Ascending aorta (tissue), 2 donors: ENCODE measurements at places on chromosomes 2 and 18.

- DNase-seq: no peak
Measured at GRCh38 chr18:5419030-5419429, 123.5 kb upstream of the ZBTB14 start.

DNA sequence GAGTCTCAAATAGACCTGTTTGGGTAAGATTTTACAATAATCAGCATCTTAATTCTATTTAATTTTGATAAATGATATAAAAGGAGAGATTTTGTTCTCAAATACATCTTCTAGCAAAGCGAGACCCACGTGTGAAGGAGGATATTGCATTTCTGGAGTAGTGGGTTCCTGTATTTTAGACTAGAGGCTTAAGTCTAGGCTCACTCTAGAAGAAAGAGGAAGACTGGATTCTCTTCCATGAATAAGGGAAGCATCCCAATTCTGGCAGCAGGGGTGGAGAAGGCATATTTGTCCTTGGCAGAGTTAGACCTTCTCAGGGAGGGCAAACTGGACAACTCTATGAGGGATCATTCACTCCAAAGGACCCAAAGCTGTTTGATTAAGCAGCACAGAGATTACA, 11.3 kb upstream of the FAM228A start:
- DNase-seq: no peak

DNA sequence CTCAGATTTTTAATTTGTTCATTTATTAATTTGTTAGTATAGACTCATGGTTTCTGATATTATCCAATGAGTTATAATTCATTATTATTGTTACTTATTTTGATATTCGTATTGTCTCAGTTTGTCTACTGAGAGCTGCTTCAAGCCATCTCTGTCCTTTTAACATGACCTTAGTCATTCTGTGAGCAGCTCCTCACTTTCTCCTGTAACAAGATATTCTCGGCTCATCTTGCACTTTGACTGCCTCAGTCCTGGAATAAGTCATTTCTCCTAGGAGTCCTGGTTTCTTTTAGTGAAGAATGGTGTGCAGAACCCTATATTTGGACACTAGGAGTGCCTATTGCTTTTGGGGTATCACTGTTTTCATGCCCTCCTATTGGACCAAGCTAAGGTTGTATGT, 13.2 kb downstream of the ASB1 start:
- peak; percentile 27 for DNase-seq

DNA sequence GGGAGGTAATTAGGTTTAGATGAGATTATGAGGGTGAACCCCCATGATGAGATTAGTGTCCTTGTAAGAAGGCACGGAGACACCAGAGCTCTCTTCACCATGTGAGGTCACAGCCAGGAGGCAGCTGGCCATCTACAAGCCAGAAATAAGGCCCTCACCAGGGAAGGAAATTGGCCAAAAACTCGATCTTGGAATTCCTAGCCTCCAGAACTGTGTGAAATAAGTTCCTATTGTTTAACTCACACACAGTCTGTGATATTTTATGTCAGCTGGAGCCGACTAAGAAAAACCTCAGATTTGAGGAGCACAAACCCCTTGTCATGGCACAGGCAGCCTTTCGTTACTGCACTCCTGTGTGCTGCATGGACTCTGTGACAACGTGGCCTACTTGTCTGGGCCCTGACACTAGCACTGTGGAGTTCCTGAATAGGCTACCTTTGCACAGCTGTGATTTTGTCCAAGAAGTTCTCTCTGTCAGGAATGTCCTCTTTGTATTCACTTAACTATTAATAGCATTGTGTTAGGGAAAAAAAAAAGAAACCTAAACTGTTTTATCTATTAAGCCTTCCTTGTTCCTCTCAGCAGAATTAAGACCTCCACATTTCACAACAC, 319.8 kb downstream of the TDRD15 start:
- no peak for DNase-seq

GRCh38 chr2:37568565-37568964, 102.9 kb downstream of the CDC42EP3 start:
- DNase-seq: no peak
